HFFc6 (cell line): ENCODE measurements at places on chromosomes 5 and 9.

- DNase-seq: no peak
These were observed 71.0 kb downstream of the AMBP start for GRCh38 chr9:114006931-114007691.

DNA sequence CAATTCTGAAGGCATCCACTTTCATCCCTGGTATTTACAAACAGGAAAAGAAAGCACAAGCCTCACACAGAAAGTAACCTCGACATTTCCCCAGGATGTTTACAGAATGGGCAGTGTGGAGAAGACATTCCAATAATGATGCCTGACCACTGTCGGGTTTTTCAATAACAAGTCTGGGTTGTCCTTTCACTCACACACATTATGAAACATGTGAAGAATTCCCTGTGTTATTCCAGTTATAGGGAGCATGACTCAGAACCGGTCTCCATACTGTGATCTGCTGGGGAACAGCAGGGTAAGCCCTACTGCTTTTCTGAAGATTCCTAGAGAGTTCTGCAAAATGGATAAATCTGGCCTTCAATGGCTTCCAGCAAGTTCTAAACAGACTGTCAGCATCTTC is 155.3 kb downstream of the ADAMTS12 start:
- DNase-seq: peak; percentile 90

DNA sequence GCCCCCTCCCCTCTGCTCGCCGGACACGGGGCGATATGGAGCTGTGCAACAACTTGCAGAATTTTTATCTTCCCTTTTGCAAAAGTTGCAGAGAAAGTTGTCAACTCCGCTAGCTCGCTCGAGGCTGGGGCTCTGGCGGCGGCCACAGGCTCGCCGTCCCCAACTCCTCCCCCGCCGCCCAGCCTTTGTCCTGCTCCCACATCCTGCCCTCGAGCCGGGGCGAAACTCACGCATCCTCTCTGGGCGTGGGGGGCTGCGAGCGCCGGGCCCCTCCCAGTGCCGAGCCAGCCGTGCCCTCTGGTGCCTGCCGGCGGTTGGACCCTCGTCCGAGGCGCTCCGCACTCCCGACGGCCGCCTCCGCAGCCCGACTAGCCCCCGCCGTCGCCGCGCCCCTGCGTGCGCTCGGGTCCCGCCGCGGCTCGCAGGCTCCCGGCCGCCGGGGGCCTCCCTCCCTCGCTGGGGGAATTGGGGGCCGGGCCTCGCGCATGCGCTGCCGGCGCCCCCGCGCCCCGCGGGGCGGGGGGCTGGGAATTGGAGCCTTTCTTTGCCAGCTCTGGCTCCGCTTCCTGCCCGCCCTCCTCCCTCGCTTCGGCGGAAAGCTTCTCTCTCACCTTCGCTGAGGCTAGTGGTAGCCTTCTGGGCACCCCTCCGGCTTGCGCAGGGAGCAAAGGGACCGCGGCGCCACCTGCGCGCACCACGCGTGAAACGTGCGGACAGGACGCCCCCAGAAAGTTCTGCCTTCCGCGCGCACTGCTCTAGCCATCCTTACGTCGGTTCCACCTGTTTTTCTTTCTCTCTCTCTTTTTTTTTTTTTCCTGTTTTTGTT is at the start of gene CCNJL:
Gene CCNJL, minus strand, starts transcription at position 431 of the 826 bp plus-strand sequence. CDS start 641 bp downstream, outside the sequence.
- no peak for DNase-seq

- DNase-seq: no peak
These were observed 20.1 kb downstream of the CCDC180 start for GRCh38 chr9:97327562-97327961.

- no peak for DNase-seq
These were observed 52.5 kb upstream of the PDE8B start for GRCh38 chr5:77157732-77158532.

GRCh38 chr5:112154940-112155686 is 264.0 kb downstream of the EPB41L4A start:
- DNase-seq: peak; percentile 56
